RPMI7951 (cell line): ENCODE measurements at places on chromosomes 1 and 21. TPM values are rescaled to one million over a fixed set of nuclear protein-coding genes. Genes with fewer than 3 reads are reported as not detected.

CADM3 gene
- 0.96 and 1.2 TPM in 2 replicates for total RNA-seq

RAB25 gene
- total RNA-seq, result not detected in 2 replicates

THEM5 gene
- total RNA-seq, result not detected in 2 replicates

GRCh38 chr1:162854245-162854882 is 6.6 kb downstream of the CCDC190 start:
- DNase-seq, result peak; percentile 71

- no peak for DNase-seq
These were observed 5.5 kb downstream of the PHF13 start for GRCh38 chr1:6619045-6619444.

GRCh38 chr1:38814984-38815464 is 44.5 kb downstream of the RRAGC start:
- DNase-seq, result no peak

GRCh38 chr1:47684964-47685762 is 247.3 kb downstream of the FOXD2 start:
- DNase-seq, result no peak
